Epithelial cell of proximal tubule (primary cell): ENCODE measurements at places on chromosomes 7 and 10. TPM values are rescaled to one million over a fixed set of nuclear protein-coding genes. Genes with fewer than 3 reads are reported as not detected.

DNA sequence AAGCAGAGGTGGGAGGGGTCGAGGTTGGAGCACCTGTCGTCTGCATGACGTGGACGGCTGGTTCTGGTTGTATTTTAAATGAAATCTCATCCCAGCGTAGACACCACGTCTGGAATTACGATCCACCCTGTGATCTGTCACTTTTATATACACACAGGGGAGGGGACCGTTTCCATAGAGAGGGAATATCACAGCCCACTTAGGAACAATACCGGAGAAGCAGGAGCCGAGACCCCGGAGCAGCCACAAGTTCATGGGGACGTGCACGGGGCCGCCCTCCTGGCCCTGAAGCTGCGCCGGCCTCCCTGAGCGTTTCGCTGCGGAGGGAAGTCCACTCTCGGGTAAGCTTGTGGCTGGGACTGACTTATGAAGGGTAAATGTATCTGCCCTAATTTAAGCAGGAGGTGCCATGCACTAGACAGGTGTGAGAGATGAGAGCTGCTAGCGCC lies at the start of gene UCN3:
TSS of gene UCN3 (plus strand) at position 77 of the 449 bp plus-strand sequence. CDS start 8,755 bp downstream, outside the sequence.
- DNase-seq = no peak

DNA sequence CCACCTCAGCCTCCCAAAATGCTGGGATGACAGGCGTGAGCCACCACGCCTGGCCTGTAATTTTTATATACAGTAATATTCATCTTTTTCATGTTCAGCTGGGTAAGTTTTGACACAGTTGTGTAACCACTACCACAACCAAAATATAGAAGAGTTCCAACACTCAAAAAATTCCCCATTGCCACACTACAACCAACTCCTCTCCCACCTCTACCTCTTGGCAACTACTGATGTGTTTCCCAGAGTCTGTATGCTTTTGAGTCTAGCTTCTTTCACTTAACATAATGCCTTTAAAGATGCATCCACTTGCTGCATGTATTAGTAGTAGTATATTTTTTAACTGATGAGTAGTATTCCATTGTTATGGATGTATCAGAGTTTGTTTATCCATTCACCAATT lies 90.7 kb downstream of the SRPK2 start:
- DNase-seq = no peak

DNA sequence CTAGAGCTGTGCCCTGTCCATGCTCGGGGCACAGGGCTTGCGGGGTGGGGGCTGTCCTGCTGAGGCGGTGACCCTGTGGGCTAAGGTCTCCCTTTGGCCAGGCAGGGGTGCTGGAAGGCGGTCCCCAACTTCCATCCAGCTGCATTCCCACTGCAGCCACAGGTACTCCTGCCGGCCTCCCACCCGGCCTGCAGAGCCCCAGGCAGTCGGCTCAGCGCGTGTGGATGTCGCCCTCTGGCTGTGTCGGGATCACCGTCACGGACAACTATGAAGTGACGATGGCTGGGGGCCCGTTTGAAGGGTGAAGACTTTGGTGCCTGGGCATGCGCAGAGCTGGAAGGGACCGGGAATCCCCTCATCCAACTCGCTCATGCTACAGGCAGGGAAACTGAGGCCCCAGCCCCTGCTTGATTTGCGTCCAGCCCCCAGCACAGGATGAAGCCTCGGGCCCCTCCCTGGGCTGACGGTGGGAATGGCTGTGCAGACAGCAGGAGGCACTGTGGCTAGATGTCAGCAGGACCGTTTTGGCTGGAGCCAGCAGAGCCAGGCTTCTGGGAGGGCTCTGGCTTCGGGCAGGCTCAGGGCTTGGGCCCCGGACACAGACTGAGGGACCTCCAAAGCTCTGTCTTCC lies 2.3 kb upstream of the TMEM184A start:
- DNase-seq = no peak

- no peak for DNase-seq
Measured at GRCh38 chr10:132382231-132382922, 14.6 kb upstream of the PWWP2B start.

- DNase-seq = no peak
Measured at GRCh38 chr7:130022623-130023175, 28.5 kb downstream of the ZC3HC1 start.

DRGX gene
- not detected in 2 replicates for total RNA-seq

DNA sequence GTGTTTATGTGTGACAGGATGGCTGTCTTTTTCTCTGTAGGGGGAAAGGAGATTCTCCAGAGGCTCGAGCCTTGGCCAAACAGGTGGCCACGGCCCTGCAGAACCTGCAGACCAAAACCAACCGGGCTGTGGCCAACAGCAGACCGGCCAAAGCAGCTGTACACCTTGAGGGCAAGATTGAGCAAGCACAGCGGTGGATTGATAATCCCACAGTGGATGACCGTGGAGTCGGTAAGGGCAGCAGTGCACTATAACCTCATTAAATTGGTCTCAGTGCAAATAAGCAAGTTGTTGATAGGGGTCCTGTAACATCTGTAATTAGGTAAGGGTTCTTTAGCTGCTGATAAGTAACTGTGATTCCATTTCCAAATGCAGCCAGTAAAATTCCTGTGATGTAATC lies 56.4 kb downstream of the AP3M1 start:
- DNase-seq = no peak
